Astrocyte of the cerebellum (primary cell): ENCODE measurements at places on chromosomes 11 and 22.
A peak's percentile ranks its signal among the peaks of the same experiment; 100 is the strongest.

- DNase-seq, result no peak
Observed at GRCh38 chr11:36383195-36383594, 87.1 kb downstream of the PRR5L start.

- DNase-seq, result no peak
Observed at GRCh38 chr11:78295991-78296930, 107.5 kb downstream of the USP35 start.

GRCh38 chr11:60985991-60986915, 14.8 kb downstream of the CD6 start:
- DNase-seq, result no peak

GRCh38 chr22:45754822-45755221, 83.2 kb downstream of the ATXN10 start:
- no peak for DNase-seq

GRCh38 chr11:118789501-118790356, 1.2 kb downstream of the DDX6 start:
- DNase-seq, result no peak

GRCh38 chr11:4508886-4509285, 26.4 kb downstream of the OR52K1 start:
- DNase-seq, result no peak

DNA sequence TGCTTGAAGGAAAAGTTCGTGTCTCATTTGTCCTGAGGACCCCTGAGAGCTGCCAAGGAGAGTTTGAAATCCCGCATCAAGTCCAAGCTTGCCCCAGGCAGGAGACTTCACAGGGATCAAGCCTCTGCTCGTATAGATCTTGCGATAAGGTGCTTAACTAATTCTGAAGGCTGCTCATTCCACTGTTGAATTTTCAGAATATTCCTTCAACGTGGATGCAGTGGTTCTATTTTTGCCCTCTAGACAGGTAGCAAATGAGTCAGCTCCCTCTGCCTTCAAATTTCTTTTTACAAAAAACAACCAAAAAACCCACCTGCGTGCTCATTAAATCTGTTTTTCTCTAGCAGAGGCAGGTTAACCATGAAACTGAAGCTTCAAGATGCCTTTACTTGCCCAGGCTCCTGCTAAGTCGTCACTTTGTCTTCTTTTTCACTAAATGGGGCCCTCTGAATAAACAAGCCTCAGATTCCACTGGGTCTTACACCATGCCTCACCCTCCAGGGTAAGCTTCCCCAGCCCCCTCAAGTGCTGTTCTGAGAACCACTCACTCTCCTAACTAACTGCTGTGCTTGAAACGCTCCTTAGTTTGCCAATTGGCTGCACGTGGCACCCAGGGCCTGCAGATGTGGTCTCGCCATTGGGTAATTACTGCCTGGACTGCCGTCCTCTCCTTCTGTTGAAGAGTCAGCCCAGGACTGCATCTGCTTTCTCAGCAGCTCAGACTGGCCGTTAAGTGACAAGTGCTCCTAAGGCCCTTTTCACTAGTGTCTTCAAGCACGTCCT, 105.0 kb downstream of the TRPC6 start:
- no peak for DNase-seq

GRCh38 chr11:19060629-19061028, at the start of gene MRGPRX2:
MRGPRX2 (minus strand) TSS chr11:19060717; CDS start chr11:19056402, 4,315 bp downstream.
- no peak for DNase-seq

GRCh38 chr22:34841331-34841771, 224.6 kb upstream of the ISX start:
- no peak for DNase-seq

DNA sequence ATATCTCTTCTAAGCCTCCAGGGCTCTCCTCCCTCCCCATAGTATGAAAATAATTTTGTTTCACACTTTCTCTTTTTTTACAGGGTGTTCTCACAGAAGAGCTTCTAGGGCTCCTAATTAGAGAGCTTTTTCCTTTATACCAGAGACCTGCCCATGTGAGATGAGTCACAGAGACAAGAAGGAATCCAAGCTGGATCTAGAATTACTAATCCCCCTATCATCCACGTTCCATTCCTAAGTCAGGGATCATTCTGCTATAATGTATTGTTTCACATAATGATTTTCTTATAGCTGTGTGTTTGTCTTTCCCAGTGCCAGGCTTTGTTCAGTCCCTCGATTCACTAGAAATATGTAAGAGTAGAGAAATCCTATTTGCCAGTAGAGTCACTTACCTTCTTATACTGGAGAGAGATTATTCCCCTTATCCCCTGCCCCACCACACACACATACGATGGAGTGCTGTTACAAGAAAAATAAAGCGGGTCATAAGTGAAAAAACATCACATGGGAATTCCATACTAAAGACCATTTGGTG, 778.3 kb upstream of the LRRC4C start:
- DNase-seq, result peak; percentile 15

DNA sequence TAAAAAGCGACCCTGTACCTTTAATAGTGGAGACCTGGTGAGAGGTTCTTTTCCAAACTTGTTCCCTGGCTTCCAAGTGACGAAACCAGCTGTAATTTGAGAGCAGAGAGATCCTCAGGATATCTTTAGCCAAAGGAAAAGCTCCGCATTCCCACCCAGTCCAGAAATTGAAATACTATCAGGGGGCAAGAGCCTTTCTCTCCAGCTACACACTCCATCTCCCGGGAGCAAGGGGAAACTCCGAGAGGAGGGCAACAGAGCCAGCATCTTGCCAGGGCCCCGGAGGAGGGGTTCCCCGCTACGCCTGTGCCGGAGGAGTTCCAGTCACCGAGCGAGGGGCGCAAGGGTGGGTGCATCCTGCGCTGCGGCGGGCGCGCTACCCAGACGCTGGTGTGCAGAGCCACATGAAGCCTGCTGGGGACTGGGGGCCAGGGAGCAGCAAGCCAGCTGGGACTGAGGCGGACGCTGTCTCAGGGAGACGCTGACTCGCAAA, at the start of gene FIBIN:
Gene FIBIN (plus strand): TSS at position 148 of the 493 bp plus-strand sequence. CDS start 415 bp downstream, outside the sequence.
- DNase-seq, result no peak

- DNase-seq, result peak; percentile 57
Observed at GRCh38 chr11:28760676-28761390, 652.6 kb downstream of the METTL15 start.

DNA sequence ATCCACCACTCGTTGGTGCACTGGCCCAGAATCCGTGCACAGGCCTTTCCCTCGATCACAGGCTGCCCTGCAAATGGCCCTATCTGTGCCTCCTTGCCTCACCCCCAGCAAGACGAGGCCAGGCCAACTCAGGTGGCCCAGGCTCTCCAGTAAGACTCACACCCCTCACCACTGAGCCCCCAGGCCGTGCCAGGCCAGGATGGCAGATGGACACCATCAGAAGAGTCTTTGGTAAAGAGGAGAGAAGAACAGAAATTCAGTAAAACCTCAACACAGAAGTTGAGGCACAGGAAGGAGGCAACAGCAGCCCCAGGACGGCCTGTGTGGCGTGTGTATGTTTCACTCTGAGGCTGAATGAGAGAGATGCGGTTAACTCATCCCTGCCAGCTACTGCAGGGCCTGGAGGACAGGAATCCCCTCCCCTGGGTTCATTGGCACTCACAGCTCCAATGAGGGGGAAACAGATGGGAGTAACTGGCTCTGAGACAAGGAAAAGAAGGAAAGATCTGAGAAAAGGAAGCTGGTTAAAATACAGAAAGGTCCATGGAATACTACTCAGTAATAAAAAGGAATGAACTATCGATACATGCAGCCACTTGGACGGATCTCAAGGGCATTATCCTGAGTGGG, 54.1 kb upstream of the WNT11 start:
- DNase-seq, result no peak

- DNase-seq, result no peak
Observed at GRCh38 chr11:12058425-12059115, 50.1 kb upstream of the DKK3 start.

DNA sequence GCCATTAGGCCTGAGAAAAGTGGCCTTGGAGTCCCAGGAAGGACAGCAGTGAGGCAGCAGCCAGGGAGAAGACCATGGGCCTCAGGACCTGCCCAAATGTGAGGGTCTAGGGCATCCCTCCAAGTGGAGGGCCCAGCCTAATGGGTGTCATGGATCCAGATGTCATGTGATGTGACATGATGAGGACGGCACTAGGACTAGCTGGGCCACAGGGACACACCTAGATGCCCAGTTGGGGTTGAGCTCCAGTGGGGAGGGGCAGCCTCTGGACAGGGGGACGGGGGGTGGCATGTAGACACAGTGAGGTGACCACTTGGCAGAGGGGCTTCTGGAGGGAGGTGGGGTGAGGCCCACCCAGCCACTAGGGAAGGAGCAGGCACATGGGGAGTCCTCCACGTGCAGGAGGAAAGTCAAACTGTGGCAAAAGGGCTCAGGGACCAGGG, 5.4 kb downstream of the SCARF2 start:
- no peak for DNase-seq

DNA sequence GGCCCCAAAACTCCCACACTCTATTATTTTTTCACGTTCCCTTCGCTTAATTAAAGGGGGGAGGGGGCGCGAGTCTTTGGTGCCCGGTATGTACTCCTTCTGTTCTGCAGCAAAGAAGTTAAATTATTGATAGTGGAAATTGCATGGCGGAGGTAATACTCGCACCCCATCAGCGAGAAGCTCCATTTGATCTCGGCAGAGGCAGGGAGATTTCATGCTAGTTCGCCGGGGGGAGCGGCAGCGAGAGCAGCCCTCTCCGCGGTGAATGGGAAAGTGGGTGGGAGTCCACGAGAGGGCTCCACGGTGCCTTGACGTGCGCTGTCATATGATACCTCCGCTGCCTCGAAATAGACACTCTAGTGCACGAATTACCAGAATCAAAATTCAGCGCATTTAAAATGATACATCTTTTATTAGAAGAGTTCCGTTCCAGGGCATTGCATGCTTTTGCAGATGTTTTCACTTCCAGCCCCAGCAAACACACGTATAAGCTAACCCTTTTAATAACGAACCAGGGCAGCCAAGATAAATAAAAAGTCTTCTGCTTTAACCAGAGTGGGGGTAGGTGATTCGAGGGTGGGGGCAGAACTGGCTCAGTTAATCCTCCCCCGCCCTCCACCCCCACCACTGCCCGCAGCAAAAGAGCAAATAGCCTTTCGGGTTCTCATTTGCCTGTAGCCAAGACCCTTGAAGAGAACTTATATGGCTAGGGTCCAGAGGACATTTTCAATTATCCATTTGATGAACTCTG, 1.3 kb upstream of the BDNF start:
- DNase-seq, result no peak

DNA sequence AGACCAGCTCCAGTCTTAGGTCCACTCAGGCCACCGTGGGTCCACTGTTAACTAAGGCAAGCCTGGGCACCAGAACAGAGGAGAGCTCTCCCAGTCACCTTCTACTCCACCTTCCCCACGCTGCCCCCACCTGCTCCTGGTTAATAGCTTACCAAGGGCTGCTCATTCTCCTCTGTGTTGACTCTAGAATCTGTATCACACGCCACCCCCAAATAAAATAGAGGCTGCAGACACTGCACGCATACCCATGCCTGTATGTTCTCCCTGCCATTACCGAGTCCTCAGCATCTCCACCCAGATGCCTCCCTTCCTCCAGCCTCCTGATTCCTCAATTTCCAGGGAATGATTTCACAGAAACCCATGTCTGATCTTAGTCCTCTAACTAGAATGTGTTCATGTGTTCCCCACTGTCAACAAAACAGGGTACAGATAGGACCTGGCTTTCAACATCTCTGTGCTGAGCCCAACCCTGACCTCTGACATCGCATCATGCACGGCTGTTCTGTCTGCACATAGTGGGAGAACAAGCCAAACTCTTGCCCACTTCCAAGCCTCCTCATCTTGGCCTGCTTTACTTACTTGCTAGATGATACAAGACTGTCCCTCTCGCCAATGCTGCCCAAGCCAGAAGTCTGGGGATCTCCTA, 49.8 kb downstream of the SMCO4 start:
- no peak for DNase-seq

GRCh38 chr22:46465793-46466192, 71.6 kb downstream of the CELSR1 start:
- no peak for DNase-seq

DNA sequence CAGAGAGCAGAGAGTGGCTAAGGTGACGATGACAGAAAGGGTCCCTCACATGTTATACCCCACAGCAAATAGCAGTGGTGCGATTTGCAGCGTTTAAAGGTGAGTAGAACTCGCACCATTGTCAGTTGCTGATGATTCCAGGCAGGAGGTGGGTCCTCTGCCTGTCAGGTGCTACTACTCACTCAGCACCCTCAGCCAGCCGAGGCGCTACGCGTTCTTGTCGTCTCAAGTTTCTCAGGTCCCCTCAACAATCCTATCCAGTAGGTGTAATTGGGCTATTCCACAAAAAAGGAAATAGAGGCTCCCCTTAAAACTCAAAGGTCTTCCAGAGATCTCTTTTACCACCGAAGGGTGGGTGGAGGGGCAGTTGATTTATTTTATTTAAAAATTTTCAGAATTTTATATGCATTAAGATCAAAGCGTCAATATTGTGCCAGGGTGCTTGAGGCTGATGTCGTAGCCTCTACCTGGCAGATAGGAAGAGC, 18.3 kb downstream of the ELF5 start:
- DNase-seq, result no peak

- no peak for DNase-seq
Observed at GRCh38 chr11:134333946-134334345, 2.2 kb downstream of the GLB1L2 start.

DNA sequence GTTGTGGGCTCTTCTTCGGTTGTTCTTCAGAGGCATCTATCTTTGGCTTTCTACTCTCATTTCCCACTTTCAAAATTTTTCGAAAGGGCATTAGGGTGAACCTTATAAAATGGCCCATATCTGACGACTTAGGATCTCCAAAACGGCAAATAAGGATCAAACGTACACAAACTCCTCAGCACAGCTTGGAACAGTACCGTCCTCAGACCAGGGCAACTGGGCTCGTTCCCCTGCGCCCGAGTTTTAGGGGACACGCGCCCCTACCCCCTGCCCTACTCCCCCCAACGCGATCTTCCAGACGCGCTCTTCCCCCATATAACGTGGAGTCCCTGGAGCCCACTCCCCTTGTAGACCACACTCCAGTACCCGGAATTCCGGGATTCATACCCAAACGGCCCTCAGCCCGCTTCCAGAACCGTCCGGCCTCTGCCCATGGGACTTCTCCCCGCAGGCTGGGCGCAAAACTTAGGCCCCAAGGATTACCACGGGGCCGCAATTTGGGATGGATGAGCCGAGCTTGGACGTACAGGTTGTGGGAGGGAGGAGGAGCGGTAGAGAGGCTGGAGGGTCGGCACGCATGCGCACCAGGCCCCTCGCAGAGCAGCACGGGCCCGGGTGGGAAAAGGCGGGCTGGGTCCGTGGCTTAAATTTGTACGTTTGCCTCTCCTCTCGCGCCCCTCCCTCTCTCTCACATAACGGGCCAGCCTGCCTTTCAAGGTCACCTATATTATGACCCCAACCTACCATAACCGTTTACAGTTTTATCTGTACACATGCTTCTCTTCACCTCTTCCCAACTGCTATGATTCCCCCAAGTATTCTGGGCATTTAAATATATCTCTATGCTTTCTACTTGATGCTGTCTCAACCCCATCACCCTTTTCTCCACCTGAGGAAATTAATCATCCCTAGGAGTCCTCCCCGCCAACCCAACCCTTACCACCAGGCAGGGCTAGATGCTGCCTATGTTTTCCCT, 3.4 kb downstream of the CCDC89 start:
- no peak for DNase-seq

GRCh38 chr11:119316016-119316728, 758 bp downstream of the MCAM start:
- DNase-seq, result no peak

GRCh38 chr11:80521592-80521991, 1080.8 kb upstream of the TENM4 start:
- no peak for DNase-seq
